ENCODE measurements at places on chromosomes 16 and 17.

GRCh38 chr16:3143598-3144320 lies 8.9 kb downstream of the ZNF213 start:
- no peak for DNase-seq

- no peak for DNase-seq
These were observed 3.9 kb downstream of the PAQR4 start for GRCh38 chr16:2973093-2973492.

GRCh38 chr16:85459529-85460251 lies 153.4 kb upstream of the GSE1 start:
- no peak for DNase-seq

DNA sequence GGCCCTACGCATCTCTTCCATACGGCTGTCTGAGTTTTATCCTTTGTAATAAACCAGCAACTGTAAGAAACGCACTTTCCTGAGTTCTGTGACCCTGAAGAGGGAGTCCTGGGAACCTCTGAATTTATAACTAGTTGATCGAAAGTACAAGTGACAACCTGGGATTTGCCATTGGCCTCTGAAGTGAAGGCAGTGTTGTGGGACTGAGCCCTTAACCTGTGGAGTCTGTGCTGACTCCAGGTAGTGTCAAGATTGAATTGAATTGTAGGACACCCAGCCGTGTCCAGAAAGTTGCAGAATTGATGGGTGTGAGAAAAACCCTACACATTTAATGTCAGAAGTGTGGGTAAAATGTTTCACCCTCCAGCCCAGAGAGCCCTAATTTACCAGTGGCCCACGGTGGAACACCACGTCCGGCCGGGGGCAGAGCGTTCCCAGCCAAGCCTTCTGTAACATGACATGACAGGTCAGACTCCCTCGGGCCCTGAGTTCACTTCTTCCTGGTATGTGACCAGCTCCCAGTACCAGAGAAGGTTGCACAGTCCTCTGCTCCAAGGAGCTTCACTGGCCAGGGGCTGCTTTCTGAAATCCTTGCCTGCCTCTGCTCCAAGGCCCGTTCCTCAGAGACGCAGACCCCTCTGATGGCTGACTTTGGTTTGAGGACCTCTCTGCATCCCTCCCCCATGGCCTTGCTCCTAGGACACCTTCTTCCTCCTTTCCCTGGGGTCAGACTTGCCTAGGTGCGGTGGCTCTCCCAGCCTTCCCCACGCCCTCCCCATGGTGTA lies 1.5 kb downstream of the GAA start:
- DNase-seq: no peak

- no peak for DNase-seq
These were observed 43.4 kb downstream of the METRNL start for GRCh38 chr17:83122834-83123233.

- no peak for DNase-seq
These were observed 7.9 kb downstream of the UBTF start for GRCh38 chr17:44211281-44212265.

GRCh38 chr17:80485846-80486245 lies 9.4 kb upstream of the NPTX1 start:
- peak; percentile 28 for DNase-seq

DNA sequence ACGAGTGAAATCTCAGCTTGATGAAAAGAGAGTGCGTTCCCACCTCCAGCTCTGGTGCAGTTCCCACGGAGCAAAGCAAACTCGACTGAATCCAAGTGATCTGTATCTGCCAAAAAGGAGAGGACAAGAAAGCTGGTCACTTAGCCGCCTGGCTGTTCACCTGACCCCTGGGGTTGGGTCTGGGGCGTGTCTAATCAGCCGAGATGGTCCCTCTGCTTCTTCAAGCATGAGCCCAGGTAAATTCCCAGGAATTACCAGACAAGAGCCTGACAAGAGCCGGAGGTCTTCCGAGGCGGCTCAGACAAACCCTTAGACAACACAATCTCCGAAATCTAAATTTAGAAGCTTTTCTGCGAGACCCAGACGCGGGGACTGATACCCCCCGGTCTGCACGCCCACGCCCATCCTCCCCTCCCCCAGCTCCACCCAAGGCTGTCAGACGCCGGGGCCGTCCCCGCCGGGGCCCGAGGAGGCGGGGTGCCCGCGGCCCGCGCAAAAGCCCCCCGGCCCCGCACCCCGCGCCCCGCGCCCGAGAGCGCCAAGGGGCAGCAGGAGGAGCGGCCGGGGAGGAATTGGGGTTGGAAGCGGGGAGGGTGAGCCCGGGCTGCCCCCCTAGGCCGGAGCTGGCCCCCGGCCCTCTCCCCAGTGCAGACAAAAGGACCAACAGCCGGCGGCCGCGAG lies 674 bp downstream of the ZNF821 start:
- no peak for DNase-seq

DNA sequence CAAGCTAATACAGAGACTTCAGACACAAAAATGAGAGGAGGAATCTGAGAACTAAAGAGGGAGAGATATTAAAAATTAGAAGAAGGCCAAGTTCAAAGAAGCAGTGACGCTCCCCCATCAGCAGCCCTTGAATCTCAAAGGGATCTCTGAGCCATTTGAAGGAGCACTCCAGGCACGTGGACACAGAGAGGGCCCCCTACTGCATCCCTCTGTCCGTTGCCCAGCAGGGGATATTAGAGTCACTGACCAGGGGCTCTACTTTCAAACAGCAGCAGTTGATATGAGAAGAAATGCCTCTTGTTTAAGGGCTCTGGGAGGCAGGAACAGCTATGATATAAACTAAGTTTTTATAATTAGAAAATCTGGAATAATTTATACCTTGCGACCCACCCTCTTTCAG lies 479.0 kb upstream of the SALL1 start:
- DNase-seq: no peak

DNA sequence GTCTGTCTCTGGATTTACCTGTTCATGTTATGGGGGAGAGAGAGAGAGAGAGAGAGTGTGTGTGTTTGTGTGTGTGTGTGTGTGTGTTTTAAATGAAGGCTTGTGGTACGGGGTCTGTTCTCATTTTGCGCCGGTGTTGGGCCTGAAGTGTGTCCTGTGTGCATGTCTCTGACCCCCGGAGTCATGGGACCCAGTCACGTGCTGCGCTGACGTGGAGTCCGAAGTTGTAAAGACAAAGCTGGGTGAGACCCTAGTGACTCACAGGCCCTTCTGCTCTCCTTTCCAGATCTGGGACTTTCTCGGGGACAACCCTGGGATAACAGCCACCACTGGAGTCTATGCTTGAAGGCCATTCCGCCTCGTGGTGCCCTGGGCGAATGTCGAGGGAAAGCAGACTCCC lies 35.0 kb downstream of the JPH3 start:
- DNase-seq: no peak

- no peak for DNase-seq
These were observed 17.8 kb upstream of the CRK start for GRCh38 chr17:1473841-1474240.

GRCh38 chr17:42865638-42866094 lies 14.7 kb downstream of the AOC3 start:
- no peak for DNase-seq

- DNase-seq: no peak
These were observed 13.5 kb upstream of the DHRS13 start for GRCh38 chr17:28916302-28916934.

- DNase-seq: no peak
These were observed 56.1 kb downstream of the TNRC6C start for GRCh38 chr17:78014646-78015045.

DNA sequence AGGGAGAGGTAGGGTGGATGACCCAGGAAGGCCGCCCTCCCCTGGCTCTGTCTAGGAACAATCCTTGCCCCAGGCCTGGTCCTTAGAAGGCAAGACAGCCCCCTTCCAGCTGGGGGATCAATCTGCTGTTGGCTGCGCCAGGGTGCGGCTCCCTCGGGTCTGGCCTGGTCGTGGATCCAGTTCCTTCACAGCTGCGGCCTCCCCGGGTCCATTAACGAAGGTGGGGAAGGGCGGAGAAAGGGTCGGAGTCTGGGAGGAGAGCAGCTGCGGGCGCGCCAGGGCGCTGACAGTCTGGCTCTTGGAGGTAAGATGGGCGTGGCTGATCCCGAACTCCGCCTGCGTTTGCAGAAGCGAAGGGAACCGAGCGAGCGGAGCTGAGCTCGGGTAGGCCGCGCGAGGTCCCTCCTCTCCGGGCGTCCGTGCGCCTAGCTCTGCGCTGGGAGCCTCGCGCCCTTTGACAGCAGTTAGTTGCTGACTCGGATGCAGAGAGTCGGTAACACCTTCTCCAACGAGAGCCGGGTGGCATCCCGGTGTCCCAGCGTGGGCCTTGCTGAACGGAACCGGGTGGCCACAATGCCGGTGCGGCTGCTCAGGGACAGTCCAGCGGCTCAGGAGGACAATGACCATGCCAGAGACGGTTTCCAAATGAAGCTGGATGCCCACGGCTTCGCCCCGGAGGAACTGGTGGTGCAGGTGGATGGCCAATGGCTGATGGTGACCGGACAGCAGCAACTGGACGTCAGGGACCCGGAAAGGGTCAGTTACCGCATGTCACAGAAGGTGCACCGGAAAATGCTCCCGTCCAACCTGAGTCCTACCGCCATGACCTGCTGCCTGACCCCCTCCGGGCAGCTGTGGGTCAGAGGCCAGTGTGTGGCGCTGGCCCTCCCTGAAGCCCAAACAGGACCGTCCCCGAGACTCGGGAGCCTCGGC lies at the start of gene HSPB9:
Gene HSPB9 (plus strand): TSS at position 434 of the 933 bp plus-strand sequence. CDS start 47 bp downstream, at position 481.
- DNase-seq: peak; percentile 51
